Thoracic aorta (tissue), 2 donors: ENCODE measurements at places on chromosomes 13 and 19.

GRCh38 chr13:96621634-96622183 is 372.6 kb downstream of the OXGR1 start:
- DNase-seq: no peak

DNA sequence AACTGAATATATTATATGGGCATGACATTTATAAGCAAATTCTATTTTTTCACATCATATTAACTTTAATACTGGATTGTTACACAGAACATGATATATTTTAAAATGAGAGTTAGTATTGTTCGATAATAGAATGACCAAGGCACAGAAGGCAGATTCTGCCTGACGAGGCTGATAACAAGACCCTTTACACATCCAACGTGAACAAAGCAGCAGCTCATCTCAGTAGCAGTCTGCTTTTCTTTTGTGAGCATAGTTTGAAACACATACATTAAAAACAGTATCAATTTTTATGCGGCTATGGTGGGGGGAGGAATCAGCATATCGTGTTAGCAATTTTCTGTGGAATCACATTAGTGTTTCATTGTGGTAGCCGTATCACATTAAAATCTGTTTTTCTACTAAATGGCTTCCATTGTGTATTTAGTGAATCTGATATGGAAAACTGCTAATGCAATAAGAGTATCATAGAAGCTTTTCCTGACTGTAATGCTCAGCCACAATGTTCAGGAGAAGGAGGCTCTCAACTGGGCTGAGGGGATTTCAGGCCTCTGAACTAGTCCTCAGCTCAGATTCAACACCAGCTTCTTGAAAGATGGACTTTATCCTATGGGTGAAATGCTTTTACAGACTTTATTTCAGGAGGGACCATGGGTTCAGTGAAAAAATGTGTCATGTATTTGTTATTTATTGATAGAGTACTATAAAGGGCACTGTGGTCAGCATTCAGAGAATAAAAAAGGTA is 4.0 kb downstream of the SMAD9 start:
- DNase-seq: no peak

DNA sequence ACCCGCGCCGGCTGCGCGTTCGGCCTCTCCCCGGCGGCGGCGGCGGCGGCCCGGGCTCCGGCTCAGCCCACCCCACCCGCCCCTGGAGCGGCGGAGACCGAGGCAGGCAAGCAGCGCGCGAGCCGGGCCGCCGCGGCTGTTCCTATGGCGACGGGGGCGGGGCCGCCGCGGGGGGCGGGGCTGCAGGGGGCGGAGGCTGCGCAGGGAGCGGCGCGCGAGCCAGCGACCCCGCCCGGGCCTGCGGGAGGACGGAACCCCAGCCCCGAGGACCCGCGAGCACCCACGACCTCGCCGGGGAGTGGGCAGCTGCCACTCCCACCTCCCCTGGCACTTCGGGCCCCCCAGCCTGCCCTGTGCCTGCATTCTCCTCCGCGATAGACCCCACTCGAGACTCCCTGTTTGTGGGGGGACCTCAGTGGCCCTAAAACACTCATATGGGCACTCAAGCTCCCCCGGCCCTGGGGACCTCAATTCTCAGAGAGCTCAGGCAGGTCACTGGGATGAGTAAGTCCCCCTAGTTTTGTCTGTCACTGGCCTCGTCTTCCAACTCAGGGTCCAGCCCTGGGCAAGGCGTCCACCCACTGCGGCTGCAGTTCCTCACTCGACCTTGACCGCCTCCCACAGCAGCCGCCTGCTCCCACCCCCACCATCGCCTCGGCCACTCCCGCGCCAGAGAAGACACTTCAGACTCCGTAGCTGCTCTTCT is at the start of gene CTXN1:
Gene CTXN1, minus strand, starts transcription at position 115 of the 706 bp plus-strand sequence. CDS start 597 bp downstream, outside the sequence.
- DNase-seq: no peak

DNA sequence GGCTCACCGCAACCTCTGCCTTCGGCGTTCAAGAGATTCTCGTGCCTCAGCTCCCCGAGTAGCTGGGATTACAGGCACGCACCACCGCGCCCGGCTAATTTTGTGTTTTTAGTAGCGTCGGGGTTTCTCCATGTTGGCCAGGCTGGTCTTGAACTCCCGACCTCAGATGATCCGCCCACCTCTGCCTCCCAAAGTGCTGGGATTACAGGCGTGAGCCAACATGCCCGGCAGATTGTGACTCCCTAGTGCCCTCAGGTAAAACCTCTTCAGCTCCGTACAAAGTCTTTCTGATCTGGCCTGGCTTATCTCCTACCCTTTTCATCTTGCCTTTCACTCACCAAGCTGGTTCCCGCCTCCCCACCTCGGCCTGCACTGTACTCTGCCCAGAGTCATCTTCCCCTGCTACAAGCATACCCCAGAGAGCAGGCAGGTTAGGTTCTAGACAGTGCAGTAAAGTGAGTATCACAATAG is 15.0 kb downstream of the BICRA start:
- no peak for DNase-seq

DNA sequence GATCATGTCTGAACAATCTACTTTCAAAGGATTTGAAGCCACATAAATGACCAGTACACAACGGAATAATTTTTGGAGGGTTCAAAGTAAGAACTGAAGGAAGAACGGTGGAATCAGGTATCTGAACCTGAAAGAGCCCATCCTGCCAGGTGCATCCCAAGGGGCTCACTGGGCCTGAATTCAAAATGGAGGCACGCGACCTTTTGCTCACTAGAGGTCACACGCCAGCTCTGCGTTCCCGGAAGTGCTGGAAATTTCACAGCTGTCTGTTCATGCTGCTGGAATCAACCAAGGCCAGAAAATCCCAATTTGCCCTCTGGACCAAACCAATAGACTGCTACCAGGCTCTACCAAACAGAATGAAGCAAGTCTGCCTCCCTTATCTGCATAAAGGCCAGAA is 4.2 kb upstream of the RASA3 start:
- DNase-seq: no peak

- DNase-seq: no peak
Measured at GRCh38 chr13:105412171-105412570, 1123.3 kb downstream of the EFNB2 start.

- no peak for DNase-seq
Measured at GRCh38 chr13:20126541-20127261, 34.2 kb downstream of the GJA3 start.

DNA sequence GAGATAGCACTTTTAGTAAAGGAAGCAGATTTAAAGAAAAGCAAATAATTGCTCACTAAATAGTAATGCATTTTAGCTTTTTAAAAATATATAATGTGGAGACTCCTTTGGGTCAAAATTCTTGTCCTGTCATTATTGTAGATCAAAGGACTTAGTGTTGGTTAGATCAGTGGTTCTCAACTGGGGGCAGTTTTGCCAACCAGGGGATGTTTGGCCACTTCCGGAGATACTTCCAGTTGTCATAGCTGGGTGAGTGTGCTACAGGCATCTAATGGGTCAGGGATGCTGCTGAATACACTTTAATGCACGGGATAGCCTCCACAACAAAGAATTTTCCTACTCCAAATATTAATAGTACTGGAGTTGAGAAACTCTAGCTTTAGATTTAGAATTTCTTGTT is 126.8 kb downstream of the LMO7 start:
- DNase-seq: no peak

DNA sequence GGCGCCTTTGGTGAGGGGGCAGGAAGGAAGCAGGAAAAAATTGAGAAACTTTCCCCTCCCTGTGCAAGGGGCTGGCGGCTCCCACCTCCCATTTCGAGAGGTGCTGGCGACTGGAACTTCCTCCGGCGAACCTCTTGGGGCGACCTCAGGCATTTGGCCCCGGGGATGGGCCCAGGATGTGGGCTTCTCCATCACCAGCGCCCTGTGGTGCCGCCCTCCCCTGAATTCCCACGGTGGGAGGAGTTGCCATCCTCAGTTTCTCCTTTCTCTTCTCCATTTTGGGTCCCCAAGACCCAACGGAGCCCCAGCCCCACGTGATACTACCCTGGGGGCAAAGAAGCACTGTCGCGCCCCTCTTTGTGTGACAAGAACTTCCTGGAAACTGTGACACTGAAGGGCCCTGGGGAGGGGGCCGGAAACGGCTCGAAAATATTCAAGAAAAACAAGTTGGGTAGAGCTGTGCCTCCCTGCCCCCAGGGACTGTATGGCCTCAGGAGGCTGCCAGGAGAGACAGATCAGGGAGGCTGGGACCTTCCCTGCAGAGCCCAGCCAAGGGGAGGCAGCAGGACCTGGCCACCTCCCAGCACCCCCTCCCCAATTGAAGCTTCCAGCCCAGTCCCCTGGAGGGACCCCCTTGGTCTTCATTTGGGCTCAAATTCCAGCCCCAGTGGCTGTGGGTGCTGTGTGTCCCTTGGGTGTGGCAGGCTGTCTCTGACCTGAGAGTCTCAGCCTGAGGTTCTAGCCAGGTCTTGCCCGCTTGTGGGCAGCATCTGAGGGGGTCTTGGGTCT is 16.2 kb upstream of the AP1M2 start:
- DNase-seq: no peak

DNA sequence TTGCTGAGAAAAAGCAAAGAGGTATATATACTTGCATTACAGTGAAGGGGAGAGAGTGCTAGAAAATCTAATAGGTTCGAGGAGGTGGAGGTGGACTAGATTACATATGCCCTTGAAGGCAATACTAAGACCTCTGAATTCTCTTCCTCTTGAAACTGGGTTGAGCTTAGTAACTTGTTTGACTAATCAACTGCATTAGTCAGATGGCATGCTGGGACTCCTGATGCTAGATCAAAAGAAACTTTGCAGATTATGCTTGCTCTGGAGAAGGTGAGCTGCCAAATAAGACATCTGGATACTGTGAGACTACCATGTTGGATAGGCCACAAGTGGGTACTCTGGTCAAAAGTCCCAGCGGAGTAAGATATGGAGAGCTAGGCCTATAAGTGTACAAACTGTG is 331.3 kb downstream of the KLF5 start:
- no peak for DNase-seq

- DNase-seq: no peak
Measured at GRCh38 chr13:90015565-90016507, 1331.7 kb upstream of the MIR17HG start.

- DNase-seq: no peak
Measured at GRCh38 chr19:57068921-57069697, 50.7 kb upstream of the USP29 start.

- peak; percentile 46 for DNase-seq
Measured at GRCh38 chr13:23980160-23980551, 82.9 kb upstream of the C1QTNF9B start.

DNA sequence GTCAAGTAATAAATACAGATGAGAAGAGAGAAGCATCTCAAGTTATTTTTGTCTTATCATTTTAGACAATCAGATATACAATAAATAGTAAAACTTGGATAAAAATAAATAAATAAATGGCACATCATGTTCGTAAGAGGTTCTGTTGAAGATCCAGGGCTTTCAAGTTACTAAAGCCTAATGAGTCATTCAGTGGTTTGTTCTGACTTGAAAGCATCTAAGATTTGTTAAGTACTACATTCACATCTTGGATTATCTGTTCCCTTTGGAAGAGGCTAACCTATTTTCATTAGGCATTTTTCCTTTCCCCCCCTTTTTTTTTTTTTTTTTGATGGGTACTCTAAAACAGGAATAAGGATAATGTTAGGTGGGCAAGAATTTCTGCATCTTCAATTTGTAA is 429.3 kb downstream of the PCDH20 start:
- DNase-seq: no peak

DNA sequence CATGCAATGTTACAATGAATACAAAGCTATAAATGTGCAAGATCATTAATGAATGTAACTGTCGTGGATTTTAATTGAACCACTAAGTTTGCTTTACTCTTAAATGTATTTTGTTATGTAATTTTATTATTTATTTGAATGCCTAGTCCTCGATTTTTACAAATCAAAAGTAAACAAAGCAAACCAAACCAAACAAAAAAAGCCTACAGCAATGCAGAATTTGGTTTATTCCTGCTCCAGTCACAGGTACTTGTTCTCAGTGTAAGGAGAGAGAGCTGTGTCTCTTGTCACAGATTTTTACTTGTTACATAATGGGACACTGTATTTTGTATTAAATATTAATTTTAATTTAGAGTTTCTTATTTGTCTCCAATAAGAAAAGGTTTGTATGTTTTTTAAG is 584.3 kb upstream of the SLITRK6 start:
- DNase-seq: no peak
